ENCODE measurements at places on chromosomes 7 and 10.

GRCh38 chr10:97256356-97256755, 36.1 kb downstream of the ARHGAP19 start:
- DNase-seq, result no peak

- no peak for DNase-seq
Observed at GRCh38 chr10:75693489-75693888, 262.1 kb downstream of the LRMDA start.

GRCh38 chr7:116242178-116242577, 31.8 kb downstream of the TES start:
- DNase-seq, result no peak

DNA sequence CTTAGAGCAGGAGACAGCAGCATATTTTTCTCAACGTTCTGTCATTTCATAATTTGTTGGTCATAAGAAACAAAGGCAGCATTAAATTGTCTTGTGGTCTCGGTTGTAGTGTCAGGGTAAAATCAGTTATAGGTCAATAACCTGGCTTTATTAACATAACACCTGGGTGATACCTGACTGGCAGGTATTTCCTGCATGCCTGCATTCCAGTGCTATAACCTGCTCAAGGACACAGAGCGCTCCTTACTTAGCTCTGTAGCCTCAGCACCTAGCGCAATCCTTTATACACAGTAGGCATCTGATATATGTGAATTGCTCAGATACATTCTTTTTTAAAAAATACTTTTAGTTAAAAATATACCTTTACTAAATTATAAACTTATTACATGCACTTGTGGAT, 38.9 kb upstream of the PRKG1 start:
- no peak for DNase-seq

DNA sequence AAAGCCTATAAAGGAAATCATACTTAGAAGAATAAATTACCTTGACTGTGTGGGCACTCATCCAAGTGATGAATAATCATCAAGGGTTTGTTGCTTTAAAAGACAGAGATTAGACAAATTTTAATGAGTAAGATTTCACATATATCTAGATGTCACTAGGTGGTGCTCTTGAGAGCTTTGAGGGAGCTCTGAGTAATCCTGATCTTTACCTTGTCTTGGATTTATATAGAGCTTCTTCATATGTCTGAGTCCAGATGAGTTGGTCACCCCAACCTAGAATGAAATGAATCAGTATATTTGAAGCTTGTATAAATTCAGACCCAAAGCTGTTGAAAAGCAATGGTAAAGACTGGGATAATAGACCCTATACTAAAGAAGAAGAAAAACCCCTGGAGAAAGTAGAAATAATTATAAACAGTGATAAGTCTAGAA, 3.7 kb downstream of the AGR2 start:
- no peak for DNase-seq

DNA sequence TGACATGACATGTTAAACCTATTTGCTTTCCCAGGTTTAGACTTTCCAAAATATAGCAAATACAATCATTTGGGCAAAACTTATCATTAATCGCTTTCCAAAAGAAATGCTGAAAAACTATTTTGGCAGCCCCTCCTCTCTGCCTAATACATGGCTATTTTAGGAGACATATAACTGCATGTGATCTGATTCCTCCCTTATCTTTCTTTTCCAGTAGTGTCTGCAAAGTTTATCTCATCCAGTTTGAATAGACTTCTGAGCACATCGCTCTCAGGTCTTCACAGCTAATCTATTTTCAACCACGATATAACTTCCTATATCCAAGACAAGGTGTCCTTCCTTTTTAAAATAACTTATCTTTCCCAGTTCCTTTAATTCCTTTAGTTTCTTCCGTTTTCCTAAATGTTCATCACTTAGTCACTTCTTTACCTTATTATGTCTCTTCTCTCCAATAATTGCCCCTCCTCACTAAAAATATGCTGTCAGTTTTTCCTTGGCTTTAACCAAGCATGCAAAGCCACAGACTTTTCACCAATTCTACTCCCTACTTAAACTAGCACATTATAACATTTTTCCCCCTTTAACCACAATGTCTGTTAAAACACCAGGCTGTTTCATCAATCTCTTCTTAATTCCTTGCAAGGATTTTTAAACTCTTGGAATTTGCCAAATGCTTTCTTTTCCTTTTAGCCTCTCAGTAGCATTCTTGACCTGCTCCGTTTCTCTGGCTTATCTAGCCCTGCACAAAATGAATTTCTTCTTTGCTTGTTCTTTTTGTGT, 24.4 kb downstream of the GNG11 start:
- DNase-seq, result no peak

- DNase-seq, result no peak
Observed at GRCh38 chr10:70600512-70601395, 1.8 kb downstream of the PRF1 start.

GRCh38 chr7:131459256-131459655, 97.2 kb downstream of the PODXL start:
- DNase-seq, result no peak

DNA sequence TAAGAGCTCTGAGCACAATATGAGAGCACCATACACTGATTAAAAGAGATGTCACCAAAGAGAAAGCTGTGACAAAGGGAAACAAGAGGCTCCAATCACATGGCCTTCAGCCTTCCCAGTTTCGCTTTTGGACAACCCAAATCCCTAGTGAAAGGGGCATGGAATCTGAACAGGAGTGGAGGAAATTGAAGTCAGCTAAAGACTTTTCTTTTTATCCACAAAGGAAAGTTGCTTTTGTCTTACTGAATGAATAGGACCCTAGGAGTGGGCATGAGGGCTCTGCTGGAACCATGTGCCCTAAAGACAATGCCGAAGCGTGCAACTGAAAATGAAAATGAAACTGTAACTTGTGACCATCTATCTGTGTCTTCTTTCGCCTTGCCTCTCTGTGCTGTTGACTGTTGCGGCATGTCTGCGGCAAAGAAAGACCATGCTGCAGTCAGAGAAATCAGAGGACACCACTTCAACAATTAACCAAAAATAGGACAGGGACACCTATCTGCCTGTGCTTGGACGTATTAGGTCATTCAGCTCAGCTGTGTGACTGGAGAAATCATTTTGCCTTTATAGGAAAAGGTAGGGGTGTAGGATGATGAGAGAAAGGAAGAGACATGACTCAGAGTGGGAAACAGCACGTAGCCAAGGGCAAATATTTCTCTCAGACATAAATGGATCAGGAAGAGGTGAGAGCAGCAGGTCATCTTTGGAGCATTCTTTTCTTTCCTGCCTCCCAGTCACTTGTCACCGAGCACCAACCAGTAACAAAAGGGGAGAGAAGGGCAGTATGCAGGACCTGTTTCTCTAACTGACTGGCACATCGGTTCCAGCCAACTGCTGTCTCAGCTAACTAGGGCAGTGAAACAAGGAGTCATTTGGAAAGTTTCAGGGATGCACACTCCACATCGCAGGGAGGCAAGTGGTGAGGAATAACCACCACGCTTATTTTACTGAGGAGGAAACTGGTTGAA, 12.3 kb downstream of the CAV2 start:
- DNase-seq, result peak; percentile 8

GRCh38 chr7:80288175-80289122, 153.8 kb downstream of the GNAI1 start:
- peak; percentile 44 for DNase-seq

- no peak for DNase-seq
Observed at GRCh38 chr7:107394276-107394675, 75.6 kb upstream of the GPR22 start.

DNA sequence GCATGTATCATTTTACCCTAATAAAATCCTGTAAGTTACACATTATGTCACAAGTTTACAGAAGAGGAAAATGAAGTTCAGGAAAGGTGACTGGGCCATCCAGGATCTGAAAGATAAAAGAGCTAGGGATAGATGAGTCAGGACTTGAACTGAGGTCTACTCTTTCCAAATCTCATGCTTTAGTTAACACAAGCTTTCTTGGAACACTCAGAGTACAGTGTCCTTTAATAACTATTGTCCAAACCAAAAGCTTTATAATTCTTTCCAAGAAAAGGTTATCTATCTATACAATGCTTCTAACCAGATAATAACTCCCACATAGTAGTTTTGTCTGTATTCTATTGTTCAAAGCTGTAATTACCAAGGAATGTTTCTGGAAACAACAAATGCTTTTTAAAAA, 164.6 kb downstream of the LRRN3 start:
- no peak for DNase-seq

- DNase-seq, result no peak
Observed at GRCh38 chr7:99129001-99129400, 14.9 kb downstream of the SMURF1 start.

- no peak for DNase-seq
Observed at GRCh38 chr10:121941532-121941931, 13.7 kb upstream of the ATE1 start.

DNA sequence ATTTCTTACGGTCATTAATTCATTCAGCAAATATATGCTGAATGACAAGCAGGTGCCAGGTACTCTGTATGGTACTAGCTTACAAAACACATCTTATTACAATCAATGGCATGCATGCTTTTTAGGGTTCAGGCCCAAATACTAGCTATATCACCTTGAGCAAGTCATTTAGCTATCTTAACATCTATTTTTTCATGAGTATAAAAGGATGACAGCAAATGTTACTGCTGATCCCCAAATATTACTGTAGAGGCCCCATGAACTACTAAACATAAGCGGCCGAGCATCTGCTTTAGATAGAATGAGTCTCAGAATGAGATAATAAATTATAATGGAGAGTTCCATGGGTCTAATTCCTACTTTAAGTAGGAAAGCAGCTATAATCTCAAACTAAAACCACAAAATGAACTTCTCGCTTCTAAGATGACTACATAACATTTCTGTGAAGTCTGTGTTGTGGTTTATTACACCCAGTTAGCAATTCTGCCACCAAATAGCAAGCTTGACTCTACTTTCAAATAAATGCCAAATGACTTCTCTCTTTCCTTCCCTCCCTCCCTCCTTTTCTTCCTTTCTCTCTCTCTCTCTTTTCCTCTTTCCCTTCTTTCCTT, 113.7 kb upstream of the LRRN3 start:
- DNase-seq, result no peak

All from hypothalamus (tissue), 51 donors.